ENCODE measurements at places on chromosomes 2 and 18.

- no peak for DNase-seq
Observed at GRCh38 chr2:126399001-126399400, 257.0 kb upstream of the GYPC start.

DNA sequence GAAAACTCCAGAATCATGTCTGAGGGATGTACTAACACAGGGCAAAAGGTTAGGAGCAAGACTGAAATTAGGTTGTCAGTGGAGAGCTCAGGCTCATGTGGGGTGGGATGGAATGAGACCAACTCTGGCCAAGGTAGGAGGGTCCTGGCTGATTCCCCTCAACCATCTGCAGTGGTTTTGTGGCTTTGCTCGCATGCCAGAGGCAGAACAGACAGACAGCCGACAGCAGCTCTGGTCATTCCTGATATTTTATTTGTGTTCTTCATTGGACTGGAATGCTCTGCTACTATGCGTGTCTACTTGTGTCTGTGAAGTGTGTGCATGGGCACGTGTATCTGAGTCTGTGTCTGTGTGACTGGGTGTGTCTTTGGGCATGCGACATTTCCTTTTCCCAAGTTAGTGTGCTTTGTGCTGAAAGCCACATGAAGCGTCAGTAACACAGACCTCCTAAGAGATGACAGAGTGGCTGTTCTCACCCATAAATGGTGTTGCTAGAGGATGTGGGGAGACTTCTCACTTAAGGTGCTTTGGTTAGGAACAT, 239.5 kb downstream of the CNTNAP5 start:
- no peak for DNase-seq

DNA sequence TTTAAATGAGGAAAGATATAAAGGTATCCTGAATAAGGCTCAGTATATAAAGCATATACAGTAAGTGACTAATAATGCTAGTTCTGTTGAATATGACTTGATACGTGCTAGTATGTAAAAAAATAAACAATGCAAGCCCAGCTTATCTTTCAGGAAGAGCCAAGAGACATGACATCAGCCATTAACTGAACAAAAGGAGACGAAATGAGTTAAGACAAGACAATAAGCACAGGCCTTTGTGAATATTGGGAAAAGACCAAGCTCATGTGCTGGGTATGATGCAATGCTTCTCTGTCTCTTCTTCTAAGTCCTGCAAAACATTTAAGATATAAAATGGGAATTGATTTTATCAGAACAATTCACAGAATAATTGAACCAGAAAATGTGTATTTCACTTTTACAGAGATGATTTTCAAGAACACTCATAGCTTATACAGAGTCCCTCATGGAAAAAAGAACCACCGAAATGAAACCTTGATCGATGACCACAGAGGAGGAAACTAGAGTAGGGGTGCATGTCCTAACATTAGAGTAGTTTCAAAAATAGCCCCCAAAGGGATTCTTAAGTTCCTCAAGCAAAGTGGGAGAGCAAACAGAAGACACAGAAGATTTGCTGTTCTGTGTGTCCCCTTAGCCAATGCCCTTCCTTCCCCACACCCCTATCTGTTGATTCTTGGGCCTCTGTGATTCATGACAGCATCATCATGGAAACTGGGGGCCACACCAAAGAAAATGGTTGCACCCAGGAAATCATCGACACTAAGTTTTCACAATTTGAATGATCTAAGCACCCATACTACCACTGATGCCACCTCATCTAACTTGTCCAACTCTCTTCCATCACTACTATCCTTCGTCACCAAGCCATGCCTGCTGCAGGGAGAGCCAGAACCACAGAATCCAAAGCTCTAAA, 68.0 kb upstream of the CRIM1 start:
- DNase-seq, result no peak

DNA sequence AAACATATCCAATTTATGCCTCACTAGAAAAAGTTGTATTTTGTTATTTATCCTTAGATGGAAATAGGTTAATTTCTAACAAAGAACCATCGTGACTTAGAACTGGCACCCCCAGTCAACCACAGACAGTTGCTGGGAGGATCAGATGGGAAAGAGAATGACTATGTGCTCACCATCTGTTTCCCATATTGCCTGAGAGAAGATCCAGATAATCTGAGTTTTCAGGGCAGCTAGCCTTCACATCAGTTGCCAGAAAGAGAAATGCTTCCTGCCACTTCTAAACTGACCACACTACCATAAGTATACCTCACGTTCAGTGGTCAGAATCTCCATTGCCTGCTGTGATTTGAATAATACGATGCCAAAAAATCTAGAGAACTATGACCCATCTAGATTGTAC, 28.4 kb upstream of the NEB start:
- DNase-seq, result no peak

DNA sequence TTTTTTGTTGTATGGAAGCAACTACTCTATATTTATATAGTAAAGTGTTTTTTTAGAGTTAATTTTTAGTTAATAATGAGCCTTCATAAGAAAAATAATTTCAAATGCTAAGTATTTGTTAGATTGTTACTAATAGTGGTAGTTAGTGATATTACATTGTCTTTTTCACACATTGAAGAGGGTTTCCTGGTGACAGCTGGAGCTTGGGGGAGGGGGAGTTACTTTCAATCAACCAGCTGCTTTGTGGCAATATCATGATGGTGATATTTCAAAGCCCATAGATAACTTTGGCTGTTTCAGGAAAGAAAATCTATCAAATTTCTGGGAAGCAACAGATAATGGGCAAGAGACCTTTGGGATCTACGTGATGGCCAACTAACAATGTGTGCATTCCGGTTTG, 4.1 kb downstream of the RHBDD1 start:
- DNase-seq, result no peak

DNA sequence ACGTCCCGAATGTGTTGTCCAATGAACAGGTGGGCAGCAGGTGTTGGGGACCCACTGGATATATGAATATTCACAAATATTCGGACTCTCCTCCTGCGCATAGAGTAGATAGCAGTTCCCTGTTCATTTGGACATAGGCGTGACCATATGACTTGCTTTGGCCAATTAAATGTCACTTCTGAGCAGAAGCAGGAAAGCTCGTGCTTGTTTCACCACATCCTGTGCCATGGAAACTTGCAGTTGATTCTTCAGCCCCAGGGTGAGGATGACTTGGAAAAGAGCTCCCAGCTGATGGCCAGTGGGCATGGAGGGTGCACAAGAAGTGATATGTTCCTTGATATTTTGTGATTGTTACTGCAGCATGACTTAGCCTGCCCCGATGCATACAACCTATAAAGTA, 52.6 kb downstream of the PTPRM start:
- DNase-seq, result no peak

DNA sequence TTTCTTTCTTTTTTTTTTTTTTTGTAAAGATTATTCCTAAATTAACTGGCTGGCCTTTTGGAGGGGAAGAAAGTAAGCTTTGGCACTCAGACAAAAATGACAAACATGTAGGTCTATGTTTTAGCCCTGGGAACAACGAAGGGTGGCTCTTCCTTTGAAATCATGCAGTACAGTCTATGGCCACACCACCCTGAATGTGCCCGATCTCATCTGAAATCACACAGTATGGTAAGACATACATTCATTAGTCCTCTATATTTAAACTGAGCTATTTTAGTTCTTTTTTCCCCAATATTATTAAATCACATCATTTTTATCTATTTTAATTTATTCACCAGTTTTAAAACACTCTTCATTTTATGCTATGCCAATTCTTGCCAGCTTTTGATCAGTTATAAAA, 48.2 kb downstream of the PLA2R1 start:
- DNase-seq, result no peak

- no peak for DNase-seq
Observed at GRCh38 chr2:33344230-33344629, 132.2 kb upstream of the RASGRP3 start.

- peak; percentile 48 for DNase-seq
Observed at GRCh38 chr2:223488814-223489213, 113.3 kb downstream of the SCG2 start.

DNA sequence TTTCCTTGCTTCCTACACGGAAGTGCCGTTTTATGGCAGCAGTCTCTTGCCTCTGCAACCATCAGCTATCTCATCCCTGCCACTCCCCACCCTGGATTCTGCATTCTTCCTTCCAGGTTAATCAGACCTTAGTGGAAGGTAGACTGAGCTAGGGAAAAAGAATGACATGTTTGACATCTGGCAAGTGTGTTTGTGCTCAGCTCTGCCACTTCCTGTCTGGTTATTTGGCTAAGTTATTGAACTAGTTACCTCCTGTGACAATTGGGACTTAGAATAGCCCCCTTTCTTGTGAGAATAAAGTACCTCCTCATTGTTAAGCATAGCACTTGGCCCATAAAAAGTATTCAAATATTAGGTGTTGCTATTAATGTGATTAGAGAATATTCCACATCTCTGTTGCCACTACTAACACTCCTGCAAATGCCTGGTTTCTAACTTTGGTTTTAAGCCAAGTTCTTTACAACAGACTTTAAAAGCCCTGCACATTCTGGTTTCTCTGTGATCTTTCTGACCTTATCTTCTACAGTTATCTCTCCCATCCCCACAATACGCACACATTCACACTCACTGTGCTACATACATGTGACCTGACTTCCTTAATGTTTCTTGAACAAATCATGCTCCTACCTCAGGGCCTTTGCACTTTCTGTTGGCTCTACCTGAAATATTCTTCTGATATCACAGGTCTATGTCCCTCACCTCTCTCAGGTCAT, 10.8 kb upstream of the MAPRE2 start:
- DNase-seq, result no peak

GRCh38 chr2:106517329-106517728, 30.2 kb downstream of the CD8B2 start:
- DNase-seq, result no peak

GRCh38 chr2:164458792-164459191, 162.5 kb downstream of the GRB14 start:
- DNase-seq, result peak; percentile 25

DNA sequence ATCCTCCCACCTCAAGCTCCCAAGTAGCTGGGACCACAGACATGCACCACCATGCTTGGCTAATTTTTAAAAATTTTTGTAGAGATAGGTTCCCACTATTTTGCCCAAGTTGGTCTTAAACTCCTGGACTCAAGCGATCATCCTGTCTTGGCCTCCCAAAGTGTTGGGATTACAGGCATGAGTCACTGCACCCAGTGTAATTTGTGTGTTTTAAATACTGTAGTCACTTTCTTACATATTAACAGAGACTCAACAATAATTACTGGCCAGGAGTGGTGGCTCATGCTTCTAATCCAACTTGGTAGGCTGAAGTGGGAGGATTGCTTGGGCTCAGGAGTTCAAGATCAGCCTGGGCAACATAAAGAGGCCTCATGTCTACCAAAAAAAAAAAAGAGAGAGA, 293.0 kb downstream of the RDH14 start:
- no peak for DNase-seq

Measured in NCI-H345 (cell line).